ENCODE measurements at places on chromosomes 6 and 20. TPM values are rescaled to one million over a fixed set of nuclear protein-coding genes. Genes with fewer than 3 reads are reported as not detected.

DNA sequence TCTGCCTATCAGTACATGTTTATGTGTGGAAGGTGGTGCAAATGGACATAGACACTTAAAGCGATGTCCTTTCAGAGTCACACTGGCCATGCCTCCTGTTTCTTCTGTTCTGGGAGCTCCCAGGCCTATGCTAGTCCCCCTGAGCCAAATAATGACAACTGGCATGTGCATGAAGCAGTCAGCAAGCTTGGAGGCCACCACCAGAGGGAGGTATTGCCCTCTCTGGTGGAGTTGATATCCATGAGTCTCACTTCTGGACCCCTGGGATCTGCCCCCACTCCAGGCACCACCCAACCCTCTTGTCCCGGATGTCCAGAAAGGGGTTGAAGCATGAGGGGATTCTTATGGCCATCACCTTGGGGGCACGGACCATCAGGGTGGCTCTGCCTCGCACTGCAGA, 172.2 kb downstream of the AIG1 start:
- DNase-seq: no peak

DNA sequence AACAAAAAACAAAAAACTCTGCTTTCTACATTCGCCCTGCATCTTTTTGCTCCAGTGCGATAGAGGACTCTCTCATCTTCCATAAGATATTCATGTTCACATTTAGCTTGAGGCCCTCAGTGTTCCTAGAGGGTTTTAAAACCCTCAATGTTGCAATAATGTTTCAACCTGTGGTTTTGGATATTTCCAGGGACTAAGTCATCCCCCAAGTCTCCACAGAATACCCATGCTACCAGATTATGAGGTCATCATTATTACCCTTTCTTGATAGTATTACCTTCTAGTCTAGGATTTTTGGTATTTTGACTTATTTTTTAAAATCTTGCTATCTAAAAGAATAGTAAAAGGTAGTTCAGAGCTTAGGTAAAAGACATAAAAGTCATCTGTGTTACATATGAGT, 480.5 kb upstream of the ID4 start:
- DNase-seq: no peak

DNA sequence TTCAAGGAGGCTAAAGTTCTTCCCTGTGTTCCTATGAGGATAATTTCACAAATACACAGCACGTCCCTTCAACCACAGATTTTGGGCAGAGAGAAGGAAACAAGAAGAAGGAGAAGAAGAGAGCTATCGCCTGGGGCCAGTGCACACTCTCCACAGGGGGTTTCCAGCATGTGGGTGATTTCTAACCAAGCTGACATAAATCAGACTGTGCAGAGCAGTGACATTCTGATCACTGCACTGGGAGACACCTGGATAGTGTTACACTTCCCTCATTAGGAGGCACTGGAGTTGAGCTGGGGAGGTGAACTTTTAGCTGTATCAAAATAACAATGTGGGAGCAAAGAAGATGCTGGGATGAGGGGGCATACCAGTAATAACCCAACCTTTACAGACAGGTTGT, 71.8 kb upstream of the CENPW start:
- peak; percentile 3 for DNase-seq

Gene CDH4
- 0.48 TPM for total RNA-seq

Gene POLH
- total RNA-seq: 19.3 TPM

Gene STX11
- 17.8 TPM for total RNA-seq

- DNase-seq: no peak
These were observed 27.0 kb downstream of the HECA start for GRCh38 chr6:139161817-139162284.

GRCh38 chr20:5845681-5846615, 95.7 kb downstream of the SHLD1 start:
- no peak for DNase-seq

- DNase-seq: no peak
These were observed 224.0 kb downstream of the SOD2 start for GRCh38 chr6:159468994-159469393.

- no peak for DNase-seq
These were observed 356.1 kb downstream of the CBLN4 start for GRCh38 chr20:55649254-55649653.

Gene ANKEF1
- total RNA-seq: 7.7 TPM

- peak; percentile 59 for DNase-seq
These were observed 914 bp upstream of the RANBP9 start for GRCh38 chr6:13712599-13712898.

- peak; percentile 43 for DNase-seq
These were observed 846 bp downstream of the PDE10A start for GRCh38 chr6:165662041-165662748.

DNA sequence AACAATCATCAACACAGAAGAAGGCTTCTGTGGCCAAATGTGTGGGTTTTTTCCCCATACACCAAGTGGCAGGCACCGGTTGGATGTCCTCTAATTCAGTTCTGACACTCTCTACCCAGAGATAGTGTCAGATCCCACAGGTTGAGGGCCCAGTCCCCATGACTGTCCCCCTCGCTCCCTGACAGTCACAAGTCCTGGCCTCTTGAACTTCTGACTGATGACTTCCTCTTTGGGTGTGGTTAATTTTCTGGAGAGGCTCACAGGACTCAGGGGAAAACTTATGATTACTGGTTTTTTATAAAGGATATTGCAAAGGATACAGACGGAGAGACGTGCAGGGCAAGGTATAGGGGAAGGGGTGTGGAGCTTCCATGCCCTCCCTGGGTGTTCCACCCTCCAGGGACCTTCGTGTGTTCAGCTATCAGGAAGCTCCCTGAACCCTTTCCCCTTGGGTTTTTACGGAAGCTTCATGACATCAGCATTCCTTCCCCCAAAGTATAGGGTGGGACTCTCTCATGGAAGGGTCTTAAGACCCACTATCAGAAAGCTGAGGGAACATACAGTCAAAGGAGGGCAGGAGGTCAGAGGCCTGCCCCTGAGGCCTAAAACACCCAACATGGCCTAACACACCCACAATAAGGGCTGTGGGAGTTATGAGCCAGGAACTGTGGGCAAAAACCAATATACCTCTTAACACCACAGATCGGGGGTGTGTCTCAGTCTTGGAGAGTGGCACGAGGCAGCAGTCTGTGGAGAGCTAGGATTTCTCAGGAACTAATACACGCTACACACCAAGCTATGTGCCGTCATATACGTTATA, 33.3 kb downstream of the FARS2 start:
- DNase-seq: no peak

Gene NMBR
- 0.48 TPM for total RNA-seq

Gene HAO1
- total RNA-seq: not detected

Gene DDX27
- 20.7 TPM for total RNA-seq

- peak; percentile 94 for DNase-seq
These were observed 68.5 kb downstream of the MRPL14 start for GRCh38 chr6:44058617-44059358.

DNA sequence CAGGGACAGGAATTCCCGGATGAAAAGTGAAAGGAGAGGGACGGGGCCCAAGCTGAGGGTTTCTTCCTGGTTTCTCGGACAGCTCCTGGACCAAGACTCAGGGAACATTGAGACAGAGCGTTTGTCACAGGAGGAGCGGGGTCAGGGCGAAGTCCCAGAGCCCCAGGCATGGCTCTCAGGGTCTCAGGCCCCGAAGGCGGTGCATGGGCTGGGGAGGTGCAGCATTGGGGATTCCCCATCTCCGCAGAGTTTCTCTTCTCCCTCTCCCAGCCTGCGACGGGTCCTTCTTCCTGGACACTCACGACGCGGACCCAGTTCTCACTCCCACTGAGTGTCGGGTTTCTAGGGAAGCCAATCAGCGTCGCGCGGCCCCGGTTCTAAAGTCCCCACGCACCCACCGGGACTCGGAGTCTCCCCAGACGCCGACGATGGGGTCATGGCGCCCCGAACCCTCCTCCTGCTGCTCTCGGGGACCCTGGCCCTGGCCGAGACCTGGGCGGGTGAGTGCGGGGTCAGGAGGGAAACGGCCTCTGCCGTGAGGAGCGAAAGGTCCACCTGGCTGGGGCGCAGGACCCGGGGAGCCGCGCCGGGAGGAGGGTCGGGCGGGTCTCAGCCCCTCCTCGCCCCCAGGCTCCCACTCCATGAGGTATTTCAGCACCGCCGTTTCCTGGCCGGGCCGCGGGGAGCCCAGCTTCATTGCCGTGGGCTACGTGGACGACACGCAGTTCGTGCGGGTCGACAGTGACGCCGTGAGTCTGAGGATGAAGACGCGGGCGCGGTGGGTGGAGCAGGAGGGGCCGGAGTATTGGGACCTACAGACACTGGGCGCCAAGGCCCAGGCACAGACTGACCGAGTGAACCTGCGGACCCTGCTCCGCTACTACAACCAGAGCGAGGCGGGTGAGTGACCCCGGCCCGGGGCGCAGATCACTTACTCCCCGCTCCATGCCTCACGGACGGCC, 54.6 kb upstream of the POLR1H start:
- DNase-seq: peak; percentile 12

- peak; percentile 73 for DNase-seq
These were observed 13.3 kb upstream of the PRIM2 start for GRCh38 chr6:57303931-57304681.

Gene PTCRA
- 2.6 TPM for total RNA-seq

Gene HSPA1A
- total RNA-seq: 84.7 TPM

- DNase-seq: no peak
These were observed 5.2 kb upstream of the BTN3A2 start for GRCh38 chr6:26359765-26360164.

DNA sequence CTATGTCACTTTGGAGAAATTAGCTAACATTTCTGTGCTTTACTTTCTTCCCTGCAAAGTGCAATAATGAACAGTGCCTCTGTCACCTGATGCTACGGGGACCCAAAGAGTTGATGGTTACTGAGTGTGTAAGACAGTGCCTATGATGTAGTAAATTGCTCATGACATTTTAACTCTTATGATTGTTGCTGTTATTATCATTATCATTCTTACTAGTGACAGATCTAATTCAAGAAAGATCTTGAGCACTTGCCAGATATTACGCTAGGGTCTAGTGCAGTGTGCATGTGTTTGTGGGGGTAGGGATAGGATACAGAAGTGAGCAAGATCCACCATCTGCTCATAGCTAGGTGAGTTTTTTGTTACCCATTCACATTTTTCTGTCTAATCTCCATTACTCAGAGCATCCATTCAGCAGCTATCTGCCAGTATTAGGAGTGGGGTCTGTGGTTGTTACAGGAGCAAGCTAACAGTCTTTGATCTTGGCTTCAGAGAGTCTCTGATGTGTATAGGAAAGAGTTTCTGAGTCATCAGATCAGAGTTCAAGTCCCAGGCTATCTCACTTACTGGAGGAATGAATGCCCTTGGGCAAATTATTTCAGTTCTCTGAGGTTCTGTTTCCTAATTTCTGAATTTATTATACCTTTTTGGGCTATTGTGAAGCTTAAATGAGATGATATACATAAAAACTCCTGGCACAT, 33.1 kb upstream of the DAAM2 start:
- DNase-seq: no peak

DNA sequence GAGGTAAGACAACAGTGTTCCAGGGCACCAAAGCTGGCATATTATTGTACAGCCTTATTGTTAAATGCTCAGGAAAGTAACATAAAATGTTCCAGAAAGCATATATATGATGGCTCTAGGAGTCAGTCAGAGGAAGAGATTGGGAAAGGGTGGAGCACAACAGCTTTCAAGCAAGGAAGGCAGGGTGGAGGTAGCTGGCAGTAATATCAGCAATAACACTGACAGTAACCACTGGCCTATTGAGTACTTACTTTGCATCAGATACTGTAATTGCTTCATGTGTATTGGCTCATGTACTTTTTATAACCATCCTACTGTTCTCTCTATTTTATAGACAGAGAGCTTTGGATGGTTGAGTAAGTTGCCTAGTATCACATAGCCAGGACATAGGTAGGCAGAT, 830.2 kb downstream of the DHX35 start:
- no peak for DNase-seq

- DNase-seq: no peak
These were observed 28.0 kb downstream of the PNLDC1 start for GRCh38 chr6:159828074-159828473.

- DNase-seq: no peak
These were observed 17.0 kb downstream of the CST9 start for GRCh38 chr20:23588434-23589403.

DNA sequence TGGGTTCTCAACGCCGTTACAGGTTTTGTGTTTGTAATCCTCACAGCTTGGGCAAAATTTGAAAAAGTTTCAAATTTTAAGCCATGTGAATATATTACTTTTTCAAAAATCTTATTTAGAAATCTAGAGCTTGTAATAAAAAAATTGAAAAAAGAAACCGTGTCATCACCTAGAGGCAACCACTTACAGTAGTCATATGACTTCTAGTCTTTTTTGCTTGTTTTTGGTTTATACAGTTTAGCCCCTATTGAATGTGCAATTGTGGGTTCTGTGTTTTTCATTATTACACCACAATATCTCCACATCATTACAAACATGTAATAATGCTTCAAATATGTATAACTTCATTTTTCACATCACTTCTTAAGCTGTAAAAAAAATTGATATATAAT, 888 bp downstream of the DYNLRB1 start:
- no peak for DNase-seq

- DNase-seq: no peak
These were observed 496.3 kb upstream of the MAP3K7 start for GRCh38 chr6:91083211-91083610.

- DNase-seq: no peak
These were observed 126.7 kb upstream of the MLIP start for GRCh38 chr6:53984581-53984980.

DNA sequence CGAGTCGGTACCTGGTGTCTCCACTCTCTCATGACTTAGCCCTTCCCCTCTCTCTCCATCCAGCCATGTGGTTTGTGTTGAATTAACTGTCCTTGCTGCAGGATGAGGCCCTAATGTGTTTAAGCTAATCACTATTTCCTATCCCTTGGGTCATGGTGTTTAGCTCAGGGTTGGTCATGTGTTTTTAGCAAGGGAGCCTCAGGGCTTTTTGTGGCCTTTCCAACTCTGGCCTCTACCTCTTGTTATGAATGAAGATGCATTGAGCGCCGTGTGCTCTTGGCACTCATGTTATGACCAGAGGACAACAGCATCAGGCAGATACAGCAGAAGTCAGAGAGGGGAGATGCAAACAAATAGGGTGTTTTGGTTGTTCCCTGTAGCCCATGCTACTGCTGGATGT, 674.2 kb upstream of the FLRT3 start:
- no peak for DNase-seq

Gene EFCAB8
- 0.96 TPM for total RNA-seq

- peak; percentile 96 for DNase-seq
These were observed 43.8 kb upstream of the LAMA4 start for GRCh38 chr6:112298021-112298745.

GRCh38 chr6:32223258-32224235, at the start of gene NOTCH4:
NOTCH4 (minus strand) TSS chr6:32224067; CDS start chr6:32223928, 139 bp downstream.
- no peak for DNase-seq

GRCh38 chr6:125245523-125246264, 56.1 kb downstream of the HDDC2 start:
- no peak for DNase-seq

Gene KCNK15
- total RNA-seq: 0.96 TPM

Gene KIAA1755
- total RNA-seq: 4.3 TPM

Gene SEL1L2
- 13.7 TPM for total RNA-seq

Gene CPNE5
- 16.9 TPM for total RNA-seq

DNA sequence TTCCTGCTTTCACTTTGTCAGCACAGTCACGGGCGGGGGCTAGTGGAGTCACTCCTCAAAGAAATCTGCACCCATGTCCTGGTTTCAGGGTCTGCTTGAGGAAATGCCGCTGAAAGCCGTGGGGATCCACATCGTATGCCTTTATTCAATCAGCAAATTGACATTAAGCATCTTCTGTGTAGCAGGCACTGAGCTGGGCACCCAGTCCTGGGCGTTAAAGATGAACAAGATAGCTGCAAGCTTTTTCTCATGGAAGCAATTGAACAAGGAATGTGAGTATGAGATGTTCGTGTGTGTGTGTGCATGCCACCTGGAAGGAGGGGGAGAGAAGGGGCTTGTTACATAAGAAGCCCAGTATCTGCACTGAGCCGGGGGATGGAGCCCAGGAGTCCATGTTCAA, 243.9 kb downstream of the SMOC2 start:
- no peak for DNase-seq

Gene BTN1A1
- 0.72 TPM for total RNA-seq

Data from umbilical cord (tissue), 2 donors.